ENCODE measurements at places on chromosomes 6 and 20.
A peak's percentile ranks its signal among the peaks of the same experiment; 100 is the strongest.

GRCh38 chr6:167455371-167455770, 130.5 kb downstream of the TTLL2 start:
- DNase-seq, result no peak

DNA sequence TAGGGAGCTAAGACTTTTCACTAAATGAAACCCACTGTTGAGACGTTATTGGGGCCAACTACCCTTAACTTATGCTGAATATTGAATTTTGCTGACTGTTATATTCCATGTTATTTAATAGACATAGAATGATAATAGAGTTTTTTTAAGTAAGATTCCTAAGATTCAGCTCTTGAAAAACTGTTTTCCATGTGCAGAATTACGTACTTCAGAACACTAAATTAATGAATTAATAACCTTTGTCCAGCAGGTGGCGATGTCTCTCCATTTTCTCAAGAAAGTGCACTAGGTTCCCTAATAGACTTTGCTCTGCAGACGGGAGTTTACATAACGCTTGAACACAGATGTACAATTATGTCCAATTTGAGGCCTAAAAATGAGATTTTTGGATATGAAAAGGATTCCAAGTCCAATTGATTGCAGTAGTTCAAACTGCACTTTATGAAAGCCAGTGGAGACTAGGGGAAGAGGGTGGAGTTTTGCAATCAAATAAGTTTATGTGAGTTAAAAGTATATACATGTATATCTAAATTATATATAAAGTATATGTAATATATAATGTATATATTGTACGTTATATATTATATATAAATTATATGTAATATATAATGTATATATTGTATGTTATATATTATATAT, 282.1 kb downstream of the UST start:
- peak; percentile 91 for DNase-seq

DNA sequence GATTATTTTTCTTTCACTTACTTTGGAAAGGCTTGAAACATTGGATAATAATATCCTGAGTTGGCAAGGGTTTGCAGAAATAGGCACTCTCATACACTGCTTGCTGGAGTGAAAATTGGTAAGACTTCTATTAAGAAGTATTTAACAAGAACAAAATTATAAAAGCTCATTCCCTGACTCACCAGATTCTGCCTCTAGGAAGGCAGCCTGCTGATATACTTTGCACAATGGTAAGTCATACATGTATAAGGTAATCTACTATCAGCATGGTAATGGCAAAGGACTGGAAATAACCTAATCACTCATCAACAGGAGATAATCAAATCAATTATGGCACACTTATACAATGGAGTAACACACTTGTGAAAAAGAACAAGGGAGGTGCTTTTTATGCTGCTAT, 85.8 kb downstream of the PLCG1 start:
- no peak for DNase-seq

GRCh38 chr20:35561671-35562070, 19.8 kb downstream of the ERGIC3 start:
- no peak for DNase-seq

DNA sequence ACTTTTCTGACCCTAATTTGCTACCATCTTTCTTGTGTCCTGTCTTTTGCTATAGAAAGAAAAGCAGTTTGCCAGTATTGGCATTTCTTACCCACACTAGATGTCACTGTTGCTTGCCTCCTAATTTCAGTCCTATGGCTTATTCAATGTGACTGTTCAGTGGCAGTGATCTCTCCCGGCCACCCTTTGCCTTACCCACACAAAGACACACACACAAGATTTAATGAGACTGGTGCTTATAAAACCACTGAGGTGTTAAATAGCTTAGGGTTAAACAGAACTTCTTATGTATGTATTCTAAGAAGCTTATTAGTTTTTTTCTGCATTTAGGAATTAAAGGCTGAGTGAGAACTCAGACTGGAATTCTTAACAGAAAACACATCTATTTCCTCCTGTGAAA, 233.6 kb upstream of the ASCC3 start:
- peak; percentile 16 for DNase-seq

DNA sequence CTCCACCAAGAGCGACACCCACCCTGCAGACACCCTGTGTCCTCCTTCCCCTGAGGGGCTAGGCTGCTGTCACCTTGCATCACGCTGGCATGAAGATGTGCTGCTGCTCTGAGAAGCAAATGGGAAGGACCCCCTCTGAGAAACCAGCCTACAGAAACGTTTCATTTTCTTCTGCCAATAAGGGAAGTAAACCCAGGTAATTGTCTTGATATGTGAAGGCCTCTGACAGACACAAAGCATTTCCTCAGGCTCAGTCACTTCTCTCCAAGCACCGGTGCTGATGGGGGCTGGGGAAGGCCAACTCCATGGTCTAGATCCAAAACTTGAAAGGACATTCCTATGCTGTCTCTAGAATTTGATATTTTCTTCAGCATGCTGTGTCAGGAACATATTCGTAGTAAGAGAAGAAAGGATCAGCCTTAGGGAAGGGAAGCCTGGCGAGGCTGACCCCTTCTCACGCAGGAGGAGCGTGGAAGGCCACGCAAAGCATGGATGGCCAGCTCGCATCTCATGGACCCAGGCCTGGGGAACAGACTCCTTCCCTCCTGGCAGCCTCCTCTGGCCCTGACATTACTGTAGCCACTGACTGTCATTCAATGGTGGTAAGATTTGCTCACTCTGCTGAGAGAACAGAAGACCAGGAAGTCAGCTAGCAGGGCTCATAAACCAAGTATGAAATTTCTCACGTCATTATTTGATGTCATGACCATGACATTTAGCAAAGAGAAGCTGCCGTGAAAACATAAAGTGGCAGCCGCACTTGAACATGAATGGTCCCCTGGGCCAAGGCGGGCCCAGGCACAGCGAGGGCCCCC, 20.4 kb downstream of the ACSS1 start:
- DNase-seq, result no peak

DNA sequence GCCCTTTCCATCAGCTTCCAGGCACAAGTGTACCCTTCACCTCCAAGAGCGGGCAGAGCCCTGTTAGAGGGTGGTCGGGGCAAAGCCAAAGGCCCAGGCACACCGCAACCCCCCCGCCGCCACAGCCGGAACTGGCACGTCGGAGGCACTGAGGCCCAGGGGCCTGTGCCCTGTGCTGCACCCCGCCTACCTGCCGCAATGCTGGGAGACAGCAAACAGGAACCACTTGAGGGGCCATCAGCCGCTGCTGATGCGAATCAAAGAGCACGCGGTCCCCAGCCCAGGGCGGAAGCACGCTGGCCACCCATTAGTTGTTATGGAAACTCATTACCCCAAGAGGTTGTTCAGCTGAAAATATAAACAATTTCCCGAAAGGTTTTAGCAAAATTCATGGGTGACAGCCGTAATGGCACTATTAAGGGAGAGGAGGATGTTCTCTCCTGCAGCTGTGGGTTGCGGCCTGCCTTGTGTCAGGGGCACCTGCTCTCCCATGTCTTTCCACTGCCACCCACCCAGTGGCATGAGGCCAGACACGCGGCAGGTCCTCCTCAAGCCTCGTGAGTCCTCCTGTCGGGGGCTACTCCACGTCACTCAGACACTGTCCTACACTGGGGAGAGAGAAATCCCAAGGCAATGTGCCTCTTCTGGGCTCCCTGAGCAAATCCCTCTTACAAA, 65.3 kb downstream of the EDN3 start:
- DNase-seq, result no peak

DNA sequence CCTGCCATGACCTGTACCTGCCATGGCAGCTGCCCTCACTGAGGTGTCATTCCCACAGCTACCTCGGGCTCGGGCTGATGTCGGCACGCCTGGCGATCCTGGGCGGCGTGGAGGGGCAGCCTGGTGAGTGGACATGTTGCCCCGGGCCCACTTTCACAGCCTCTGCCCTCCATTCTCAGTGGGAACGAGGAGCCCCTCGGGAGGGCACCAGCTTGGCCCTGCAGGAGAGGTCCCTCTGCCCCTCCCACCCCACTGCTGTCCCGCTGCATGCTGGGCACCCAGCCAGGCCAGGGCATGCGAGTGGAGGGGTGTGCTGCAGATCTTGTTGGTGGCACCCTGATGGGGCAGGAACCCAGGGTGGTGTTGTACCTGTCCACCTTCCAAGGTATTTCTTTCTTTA, 23.0 kb downstream of the ENTPD6 start:
- DNase-seq, result no peak

DNA sequence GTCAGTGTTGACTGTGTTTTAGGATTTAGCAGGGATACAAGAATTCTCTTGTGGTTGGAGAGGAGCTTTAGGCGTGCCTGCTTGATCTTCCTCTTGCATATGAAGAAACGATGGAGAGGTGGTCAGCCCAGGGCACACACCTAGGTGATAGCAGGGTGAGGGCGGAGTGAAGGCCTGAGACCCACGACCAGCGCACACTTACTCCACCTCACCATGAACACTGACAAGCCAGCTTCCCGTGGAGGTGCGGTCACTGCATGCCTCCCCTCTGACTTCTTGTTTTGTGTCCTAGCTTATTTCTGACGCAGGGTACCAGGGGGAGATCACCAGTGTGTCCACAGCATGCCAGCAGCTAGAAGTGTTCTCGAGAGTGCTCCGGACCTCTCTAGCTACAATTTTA, 8.1 kb downstream of the NELFCD start:
- DNase-seq, result no peak

DNA sequence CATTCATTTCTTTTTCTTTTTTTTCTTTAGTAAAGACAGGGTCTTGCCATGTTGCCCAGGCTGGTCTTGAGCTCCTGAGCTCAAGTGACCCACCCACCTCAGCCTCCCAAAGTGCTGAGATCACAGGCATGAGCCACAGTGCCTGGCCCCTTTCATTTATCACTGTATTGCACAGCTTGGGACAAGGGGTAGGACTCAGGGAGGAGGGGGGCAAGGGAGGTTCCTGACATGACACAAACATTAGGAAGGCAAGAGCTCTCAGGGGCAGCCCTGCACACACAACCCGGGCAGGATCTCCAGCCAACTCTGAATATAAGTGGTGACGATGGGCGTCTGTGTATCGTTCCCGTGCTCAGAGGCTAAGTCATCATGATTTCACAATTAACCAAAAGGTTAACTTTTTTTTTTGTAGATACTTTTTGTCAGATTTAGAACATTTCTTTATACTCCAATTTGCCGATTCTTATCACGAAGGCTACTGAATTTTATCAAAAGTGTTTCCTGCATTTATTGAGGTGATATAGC, 19.9 kb downstream of the SLC2A4RG start:
- DNase-seq, result no peak

GRCh38 chr6:148547110-148547509, 199.7 kb upstream of the UST start:
- DNase-seq, result no peak

DNA sequence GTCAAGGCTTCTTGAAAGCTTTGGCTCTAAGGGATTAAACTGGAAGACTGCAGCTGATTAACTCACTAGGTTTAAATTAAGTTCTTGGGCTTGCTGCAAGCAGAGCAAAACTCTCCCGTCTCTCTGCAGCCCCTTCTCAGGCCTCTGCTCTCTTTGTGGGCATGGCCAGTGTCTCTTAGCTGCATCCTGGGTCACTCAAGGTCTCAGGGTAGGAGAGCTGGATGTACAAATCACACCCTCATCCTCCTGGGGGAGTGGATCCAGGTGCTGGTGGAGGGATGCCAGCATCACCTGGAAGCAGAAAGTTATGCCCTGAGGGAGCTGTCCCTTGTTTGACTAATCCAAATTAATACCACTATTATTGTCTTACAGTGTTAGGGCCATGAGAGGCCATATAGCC, 35.8 kb downstream of the GCM1 start:
- no peak for DNase-seq

Data from activated CD4-positive, alpha-beta T cell treated with anti-CD3 and anti-CD28 coated beads, Interleukin-2, amount 50 U/mL, for 16 hours (primary cell).